GF-D8 (cell line): ENCODE measurements at places on chromosomes 6 and 20.

- DNase-seq = no peak
These were observed 59.0 kb upstream of the TPD52L1 start for GRCh38 chr6:125094563-125094962.

GRCh38 chr20:22583773-22584521 lies 425 bp downstream of the FOXA2 start:
- no peak for DNase-seq

- DNase-seq = no peak
These were observed 53.3 kb downstream of the EPB41L2 start for GRCh38 chr6:131009790-131010189.

DNA sequence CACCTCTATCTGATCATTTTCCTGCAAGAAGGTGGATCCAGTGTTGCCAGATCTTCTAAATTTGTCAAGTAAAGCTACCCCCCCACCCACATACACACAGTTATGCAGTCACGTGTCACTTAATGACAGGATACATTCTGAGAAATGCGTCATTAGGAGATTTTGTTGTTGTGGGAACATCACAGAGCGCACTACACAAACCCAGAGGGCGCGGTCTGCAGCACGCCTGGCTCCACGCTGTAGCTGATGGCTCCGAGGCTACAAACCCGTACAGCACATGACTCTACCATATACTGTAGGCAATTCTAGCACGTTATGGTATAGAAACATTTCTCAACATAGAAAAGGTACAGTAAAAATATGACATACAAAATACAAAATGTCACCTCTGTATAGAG lies 126.9 kb downstream of the SYCP2 start:
- DNase-seq = no peak

GRCh38 chr20:2153326-2153725 lies 51.7 kb downstream of the STK35 start:
- DNase-seq = no peak

- DNase-seq = no peak
These were observed 152.1 kb upstream of the STMND1 start for GRCh38 chr6:16949716-16950115.

- DNase-seq = no peak
These were observed 4.6 kb downstream of the CST4 start for GRCh38 chr20:23684261-23684660.
